ENCODE measurements at places on chromosomes 16 and 17.

- DNase-seq: no peak
Observed at GRCh38 chr16:27066668-27067537, at the start of gene C16orf82. C16orf82 (plus strand) TSS chr16:27066927.

GRCh38 chr16:76931186-76931585, 259.8 kb upstream of the MON1B start:
- no peak for DNase-seq

- no peak for DNase-seq
Observed at GRCh38 chr17:70446446-70446845, 277.1 kb downstream of the KCNJ2 start.

- no peak for DNase-seq
Observed at GRCh38 chr17:64174686-64175456, 44.9 kb upstream of the ERN1 start.

DNA sequence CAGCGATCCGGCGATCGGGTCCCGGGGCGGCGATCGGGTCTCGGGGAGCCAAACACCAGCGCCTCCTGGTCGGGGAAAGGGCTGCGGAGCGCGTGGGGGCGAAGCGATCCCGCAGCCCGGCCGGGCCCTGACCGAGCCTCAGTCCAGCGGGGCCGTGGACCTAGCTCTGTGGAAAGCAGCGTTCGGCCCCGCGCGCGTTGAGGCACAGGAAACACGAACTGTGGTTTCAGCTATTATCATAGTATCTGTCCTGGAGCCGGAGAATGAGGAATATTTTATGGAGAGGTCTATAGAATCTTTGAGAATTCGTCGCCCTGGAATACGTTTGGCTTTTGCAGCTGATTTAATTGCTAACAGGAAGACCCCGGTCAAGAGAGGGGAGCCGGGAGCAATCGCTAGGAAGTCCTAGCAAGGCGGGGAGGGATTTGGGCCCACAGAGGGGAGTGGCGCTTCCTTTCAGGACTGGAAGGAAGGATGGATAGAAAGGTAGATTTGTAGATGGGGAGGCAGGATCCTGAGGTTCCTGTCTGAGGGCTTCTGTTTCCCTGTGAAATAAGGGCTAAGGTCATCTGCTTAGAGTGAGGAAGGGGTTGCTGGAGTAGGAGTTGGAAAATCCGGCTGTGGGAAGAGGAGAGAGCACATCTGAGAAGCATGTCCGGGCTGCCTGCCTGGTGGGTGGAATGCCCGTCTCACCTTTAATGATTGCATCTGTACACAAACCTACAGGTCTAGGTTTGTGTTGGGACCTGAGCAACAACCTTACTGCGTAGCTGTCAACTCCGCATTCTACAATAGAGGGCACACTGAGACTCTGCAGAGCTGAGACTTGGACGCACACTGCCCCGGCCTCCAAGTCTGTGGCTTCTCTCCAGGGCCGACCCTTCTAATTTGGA, 770 bp downstream of the CCNF start:
- no peak for DNase-seq

DNA sequence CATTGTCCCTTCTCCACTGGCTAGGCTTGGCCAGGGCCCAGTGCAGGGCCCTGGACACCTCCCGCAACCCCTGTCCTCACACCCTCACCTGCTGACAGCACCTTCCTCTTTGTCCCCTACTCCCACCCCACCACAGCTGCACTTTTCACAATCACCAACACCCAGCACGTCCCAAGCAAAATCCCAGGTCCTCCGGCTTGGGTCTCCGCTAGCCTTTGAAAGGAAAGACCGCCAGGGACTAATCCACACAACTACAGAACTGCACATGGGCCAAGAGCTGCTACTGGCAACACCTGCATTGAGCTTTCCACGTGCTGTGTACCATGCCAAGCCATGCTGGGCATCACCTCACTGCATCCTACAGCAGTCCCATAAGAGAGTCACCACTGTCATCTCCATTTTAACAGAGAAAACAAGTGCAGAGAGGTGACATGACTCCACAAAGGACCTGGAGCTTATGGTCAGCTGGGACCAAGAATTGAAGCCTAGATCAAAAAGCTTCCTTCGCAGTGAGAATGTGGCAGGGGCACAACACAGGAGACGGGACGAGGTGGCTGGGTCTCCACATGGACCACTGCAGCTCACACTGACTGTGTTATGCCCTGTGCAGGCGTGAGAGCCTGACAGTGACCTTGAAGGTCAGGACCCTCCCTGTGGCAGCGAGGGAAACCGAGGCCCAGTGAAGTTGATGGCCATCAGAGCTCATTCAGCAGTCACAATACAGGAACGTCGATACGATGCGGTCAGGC, 22.5 kb downstream of the FBXO31 start:
- DNase-seq: no peak

DNA sequence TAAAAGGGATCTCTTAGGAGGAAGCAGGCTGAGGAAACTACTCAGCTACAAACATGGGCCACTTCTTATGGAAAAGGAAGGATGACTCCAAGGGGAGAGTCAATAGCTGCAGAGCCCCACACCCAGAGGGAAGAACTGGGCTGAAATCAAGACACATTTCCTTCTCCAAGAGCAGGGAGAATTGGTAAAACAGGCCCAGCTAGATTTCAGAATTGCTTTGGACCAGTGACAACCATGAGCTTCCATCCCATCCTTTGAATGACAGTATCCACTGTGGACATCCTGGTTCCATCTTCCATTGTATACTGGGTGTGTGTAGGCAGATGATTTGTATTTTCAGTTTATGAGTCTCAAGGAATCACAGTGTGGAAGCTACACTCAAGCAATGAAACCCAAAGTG, 267.5 kb downstream of the IRF8 start:
- no peak for DNase-seq

DNA sequence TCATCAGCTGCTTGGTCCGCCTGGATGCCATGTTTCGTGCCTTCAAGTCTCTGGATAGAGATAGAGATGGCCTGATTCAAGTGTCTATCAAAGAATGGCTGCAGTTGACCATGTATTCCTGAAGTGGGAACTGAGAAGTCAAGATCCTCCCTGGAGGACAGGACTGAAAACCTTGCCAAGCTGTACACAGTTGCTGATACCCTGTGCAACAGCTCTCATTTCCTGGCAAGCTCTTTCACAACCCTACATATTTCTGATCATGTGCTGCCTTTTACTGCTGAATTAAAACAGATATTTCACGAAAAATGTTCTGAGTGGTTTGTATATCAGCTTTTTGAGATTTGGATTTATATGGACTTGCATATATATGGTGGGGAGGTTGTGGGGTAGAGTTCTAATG, 898 bp downstream of the CAPNS2 start:
- DNase-seq: no peak

- no peak for DNase-seq
Observed at GRCh38 chr16:49488336-49488735, 114.7 kb downstream of the C16orf78 start.

DNA sequence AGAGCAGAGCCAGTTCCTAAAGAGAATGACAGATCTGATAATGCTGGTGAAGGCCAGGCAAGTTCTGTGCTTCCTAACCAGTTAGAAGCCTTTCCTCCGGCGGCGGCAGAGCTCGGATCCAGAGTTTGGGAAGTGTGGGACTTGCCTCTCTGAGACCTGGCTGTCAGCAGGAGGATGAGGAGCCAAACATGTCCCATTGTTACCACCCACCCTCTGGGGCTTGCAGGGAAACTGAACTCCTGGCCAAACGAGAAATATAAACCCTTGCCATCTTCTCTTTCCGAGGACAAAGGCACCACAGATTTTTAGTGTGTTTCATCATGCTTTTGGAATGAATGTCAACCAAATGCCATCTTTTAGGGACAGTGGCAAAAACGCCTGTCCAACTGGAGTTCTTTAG, 80.2 kb upstream of the SMURF2 start:
- DNase-seq: no peak

DNA sequence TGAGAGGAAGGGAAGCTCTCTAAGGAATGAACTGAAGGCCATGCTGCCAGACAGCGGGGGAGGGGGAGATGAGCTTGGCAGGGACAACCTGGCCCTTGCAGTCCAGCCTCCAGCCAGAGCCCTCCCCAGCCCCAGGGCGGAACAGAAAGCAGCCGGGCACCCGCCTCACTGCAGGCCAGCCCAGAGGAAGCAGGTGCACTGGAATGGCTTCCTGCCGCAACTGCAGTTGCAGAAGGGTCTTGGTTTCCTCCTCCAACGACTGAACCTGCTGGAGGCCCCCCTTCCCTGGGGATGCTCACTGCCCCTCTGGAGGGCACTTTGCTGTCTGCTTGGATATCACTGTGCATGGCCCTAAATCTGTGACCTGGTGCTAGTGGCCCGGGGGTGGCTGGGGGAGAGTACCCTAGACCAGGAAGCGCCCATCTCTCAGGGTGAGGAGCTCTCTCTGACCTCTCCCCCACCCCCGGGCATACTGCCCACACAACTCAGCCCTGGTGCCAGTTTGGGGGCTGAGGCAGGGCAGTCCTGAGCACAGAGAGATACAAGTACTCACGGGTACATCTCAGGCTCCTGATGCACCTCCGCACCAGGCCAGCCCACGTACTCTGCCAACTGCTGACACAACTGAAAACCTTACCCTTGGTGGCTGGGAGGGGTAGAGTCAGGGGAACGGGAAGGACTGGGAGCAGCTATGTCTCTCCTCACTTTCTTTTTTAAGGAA, 41.1 kb downstream of the MYO18A start:
- DNase-seq: no peak

DNA sequence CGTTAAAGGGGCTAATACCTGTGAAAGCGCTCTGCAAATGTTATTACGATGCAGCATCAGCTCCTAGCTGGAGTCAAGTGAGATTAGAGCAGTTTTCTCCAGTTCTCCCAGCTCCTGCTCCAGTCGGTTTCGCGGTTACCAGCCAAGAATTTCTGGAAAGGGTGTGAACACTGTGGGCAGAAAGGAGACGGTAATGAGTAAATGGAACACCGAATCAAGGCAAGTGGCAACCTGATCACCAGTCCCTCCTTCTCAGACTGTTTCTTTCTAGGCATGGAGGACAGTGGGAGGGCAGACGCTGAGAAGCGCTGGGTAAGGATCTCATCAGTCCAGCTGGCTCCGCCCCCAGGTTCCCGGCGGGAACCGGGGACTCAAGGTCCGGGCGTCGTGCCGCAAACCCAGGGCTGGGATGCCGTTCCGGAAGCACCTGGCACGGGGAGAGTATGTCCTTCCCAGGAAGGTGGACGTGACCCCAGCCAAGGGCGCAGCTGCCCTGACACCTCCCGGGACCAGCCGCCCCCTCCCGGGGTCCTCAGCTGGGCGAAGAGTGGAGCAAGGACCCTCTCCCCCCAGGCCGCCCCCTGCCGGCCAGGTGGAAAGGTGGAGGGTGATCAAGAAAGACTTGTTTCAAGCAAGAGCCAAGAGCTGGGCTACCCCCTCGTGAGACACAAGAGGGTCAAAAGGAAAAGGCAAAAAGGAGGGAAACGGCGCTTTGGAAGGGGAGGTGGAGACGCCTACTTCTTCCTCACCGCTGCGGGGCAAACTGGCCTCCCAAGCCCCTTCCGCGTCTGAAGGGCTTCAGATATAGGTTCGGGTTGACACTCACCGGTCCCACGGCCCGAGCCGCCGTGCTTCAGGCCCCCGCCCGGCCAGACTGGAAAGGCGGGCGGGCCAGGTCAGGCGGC, 481 bp downstream of the MYO19 start:
- peak; percentile 45 for DNase-seq

DNA sequence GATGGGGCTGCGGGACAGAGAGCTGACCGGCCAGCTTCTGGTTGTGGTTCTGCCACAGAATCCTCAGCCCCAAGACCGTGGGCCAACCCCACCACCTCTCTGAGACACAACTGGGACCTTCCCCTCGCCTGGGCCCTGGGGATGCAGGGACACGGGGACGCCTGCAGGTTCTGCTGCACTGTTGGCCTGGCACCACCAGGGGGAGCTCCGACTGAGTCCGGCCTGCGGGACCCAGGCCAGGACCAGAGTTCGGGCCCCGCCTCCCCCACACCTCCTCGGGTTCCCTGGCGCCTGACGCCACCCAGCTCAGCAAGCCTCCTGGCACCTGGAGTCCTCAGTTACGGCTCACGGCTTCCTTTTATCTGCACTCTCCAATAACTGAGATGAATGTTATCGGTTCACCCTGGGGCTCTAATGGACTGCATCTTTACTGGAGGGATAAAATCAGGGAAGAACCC, 27.3 kb downstream of the TBC1D16 start:
- peak; percentile 66 for DNase-seq

- no peak for DNase-seq
Observed at GRCh38 chr17:43216369-43216761, 4.7 kb downstream of the TMEM106A start.

DNA sequence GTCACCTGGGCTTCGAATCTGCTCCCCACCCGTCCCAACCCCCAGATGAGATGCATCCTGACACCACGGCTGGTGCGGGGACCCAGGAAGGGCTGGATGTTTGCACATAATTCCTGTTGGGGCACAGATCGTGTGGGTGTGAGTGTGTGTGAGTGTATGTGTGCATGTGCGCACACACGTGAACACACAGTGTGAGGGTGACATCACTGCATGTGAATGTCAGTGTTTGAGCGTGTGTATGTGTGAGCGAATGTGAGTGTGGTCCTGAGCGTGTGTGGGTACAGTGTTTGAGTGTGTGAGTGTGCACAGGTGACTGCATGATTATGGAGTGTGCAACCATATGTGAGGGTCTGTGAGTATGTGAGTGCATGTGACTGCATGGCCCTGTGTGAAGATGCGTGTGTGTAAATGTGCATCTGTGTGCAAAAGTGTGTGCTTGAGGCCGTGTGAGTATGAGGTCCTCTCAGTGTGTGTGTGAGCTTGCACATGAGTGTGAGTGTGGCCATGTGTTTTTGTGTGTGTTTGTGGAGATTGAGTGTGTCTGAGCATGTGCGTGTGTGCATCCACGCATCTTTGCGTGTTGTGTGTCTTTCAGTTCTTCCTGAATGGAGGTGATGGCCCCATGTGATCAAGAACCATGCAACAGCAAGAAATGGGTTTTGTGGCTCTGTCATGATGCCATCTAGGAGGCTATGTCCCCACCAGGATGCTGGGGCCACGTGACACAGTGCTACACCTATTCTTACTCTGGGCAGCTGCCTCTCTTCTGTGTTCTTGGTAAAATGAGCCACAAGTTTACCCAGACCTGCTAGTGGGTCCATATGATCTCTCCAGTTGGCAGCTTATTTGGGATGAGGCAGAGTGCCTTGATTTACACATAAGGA, 70.5 kb upstream of the GCSH start:
- no peak for DNase-seq

DNA sequence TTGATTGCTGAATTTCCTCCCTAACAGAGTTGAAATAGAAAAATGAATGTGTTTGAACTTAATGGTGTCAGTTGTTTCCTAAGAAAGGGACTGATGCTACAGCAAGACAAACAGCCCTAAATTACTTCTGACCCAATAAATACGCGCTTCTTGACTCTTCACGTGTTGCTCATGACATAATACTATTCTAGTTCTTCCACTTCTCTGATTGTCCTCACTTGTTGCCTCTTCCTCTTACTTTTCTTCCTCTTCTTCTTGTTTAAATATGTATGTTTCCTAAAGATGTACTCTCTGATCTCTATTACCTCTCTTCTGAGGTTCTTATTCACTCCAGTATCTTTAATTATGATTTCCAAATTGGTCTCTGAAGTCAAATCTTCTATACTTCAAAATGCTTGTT, 32.4 kb downstream of the RNF43 start:
- DNase-seq: no peak

Measured in hematopoietic multipotent progenitor cell treated with erythropoietin and hydrocortisone succinate and interleukin-3 and kit ligand, for 17 days (in vitro differentiated cells).